T-cell (primary cell): ENCODE measurements at places on chromosomes 2 and 18.

DNA sequence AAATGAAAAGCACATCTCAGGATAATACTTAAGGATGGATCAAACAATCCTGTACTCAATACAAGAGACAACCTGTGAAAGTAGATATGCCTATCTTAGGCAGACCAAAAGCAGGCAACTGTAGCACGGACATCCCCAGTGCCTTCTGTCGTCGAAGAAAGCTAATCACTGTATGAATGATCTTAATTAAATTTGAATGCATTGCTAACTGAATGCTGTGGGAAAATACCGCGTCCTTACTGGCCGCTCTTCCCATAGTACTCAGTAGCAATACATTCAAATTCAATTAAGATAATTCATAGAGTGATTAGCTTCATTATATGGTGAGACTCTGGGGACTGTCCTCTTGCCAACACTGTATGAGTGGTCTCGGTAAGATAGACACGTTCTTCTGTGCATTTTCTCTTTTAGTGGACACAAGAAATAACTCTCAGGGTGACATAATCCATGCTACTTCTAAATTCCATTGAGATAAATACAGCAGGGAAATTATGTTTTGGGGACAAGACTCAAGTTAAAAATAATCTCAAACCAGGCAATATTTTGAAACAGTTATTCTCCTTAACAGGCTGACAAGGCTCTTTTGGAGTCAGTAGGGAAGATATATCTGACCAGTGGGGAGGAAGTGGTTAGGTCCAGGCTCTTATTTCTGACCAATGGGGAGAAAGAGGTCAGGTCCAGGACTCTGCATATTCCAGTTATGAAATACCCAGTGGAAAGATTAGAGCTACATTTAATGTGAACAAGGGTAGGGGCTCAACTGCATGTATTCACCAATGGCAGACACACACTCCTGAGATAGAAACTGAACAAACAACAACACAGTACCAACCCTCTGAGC lies 97.3 kb downstream of the DOCK10 start:
- peak overlapping the region; percentile 83 for H3K4me3 ChIP-seq
- H3K27ac ChIP-seq, result peak overlapping the region; percentile 86
- DNase-seq, result no peak
- H3K4me1 ChIP-seq, result peaks cover 62% of the 10 kb centered on the region
- H3K27me3 ChIP-seq, result no peaks in the 10 kb centered on the region
- H3K36me3 ChIP-seq, result no peaks in the 10 kb centered on the region

DNA sequence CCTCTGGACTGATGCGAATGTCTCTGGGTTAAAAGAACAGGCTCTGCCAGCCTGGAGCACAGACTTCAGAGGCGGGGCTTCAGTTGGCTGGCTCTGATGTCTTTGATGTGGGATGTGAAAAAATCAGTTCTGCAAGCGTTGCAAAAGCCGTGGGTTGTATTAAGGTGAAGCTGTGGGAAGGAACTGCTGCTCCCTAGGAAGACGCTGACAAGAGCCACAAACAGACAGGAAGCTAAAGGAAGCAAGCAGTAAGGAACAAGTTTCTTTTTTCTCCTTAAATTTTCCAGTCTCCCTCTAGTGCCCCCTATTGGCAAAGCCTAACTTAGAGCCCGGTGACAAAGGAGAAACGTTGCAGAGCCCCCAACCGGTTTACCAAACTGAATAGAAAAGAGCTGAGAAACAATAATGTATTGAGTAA lies 239.0 kb downstream of the CCDC178 start:
- H3K27ac ChIP-seq, result no peak overlapping the region
- H3K4me3 ChIP-seq, result no peak overlapping the region
- no peaks in the 10 kb centered on the region for H3K27me3 ChIP-seq
- H3K36me3 ChIP-seq, result no peaks in the 10 kb centered on the region

- H3K4me1 ChIP-seq, result no peaks in the 10 kb centered on the region
- no peaks in the 10 kb centered on the region for H3K27me3 ChIP-seq
- no peak overlapping the region for H3K4me3 ChIP-seq
- no peaks in the 10 kb centered on the region for H3K36me3 ChIP-seq
- no peak overlapping the region for H3K27ac ChIP-seq
Measured at GRCh38 chr2:229133155-229133772, 137.8 kb downstream of the PID1 start.

DNA sequence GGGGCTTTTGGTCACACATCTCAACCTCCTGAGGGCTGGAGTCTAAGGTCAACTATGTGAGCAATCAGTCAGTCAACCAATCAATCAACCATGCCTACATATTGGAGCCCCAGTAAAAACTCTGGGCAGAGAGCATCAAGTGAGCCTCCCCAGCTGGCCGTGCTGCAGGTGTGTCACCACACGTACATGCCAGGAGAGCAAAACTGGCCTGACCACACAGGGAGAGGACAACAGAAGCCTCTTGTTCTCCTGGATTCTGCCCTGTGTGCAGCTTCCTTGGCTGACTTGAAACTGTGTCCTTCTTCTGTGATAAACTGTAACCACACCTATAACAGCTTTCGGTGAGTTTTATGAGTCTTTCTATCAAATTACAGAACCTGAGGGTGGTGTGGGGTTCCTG lies 25.9 kb downstream of the GPR35 start:
- H3K27me3 ChIP-seq, result peaks cover 43% of the 10 kb centered on the region
- DNase-seq, result no peak
- no peaks in the 10 kb centered on the region for H3K4me1 ChIP-seq
- H3K4me3 ChIP-seq, result no peak overlapping the region

- H3K27ac ChIP-seq, result no peak overlapping the region
- H3K4me3 ChIP-seq, result no peak overlapping the region
- H3K27me3 ChIP-seq, result no peaks in the 10 kb centered on the region
- no peak for DNase-seq
- no peaks in the 10 kb centered on the region for H3K4me1 ChIP-seq
Measured at GRCh38 chr18:32548688-32549087, 78.0 kb upstream of the GAREM1 start.

DNA sequence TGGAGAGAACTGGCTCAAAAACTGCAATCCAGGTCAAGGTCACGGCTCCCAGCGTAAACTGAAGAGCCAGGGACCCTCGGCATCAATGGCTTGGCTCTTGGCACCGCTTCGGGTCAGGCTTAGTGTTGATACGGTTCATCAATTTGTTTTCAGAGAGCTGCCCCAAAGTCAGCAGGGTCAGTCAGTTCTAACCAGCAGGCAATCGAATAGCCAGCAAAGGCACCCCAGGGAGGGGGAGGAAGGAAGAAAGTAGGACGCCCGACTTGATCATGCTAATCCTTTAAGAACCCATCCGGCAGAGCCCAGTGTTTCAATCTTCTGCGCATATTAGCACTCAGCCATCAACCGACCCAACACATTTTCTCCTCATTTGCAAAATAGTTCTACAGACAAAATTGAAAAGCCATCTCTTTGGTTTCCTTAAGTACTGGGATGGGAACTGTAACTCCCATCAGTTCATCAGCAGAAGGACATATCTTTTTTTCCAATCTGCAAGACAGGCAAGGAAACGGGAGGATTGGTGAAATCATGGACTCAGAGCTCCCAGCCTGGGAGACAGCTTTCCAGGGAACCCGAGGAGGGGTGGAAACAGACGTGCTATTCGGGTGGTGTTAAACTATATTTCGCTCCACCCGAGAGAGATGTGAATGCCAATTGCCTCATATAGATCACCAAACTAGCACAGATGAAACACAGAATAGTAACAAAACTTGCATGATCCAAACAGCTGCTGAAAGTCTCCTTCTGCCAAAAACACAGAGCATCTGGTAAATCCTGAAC lies 40.7 kb upstream of the CABLES1 start:
- no peak overlapping the region for H3K4me3 ChIP-seq
- peaks cover 2% of the 10 kb centered on the region for H3K4me1 ChIP-seq
- no peaks in the 10 kb centered on the region for H3K27me3 ChIP-seq
- no peaks in the 10 kb centered on the region for H3K36me3 ChIP-seq
- no peak for DNase-seq
- H3K27ac ChIP-seq, result no peak overlapping the region

DNA sequence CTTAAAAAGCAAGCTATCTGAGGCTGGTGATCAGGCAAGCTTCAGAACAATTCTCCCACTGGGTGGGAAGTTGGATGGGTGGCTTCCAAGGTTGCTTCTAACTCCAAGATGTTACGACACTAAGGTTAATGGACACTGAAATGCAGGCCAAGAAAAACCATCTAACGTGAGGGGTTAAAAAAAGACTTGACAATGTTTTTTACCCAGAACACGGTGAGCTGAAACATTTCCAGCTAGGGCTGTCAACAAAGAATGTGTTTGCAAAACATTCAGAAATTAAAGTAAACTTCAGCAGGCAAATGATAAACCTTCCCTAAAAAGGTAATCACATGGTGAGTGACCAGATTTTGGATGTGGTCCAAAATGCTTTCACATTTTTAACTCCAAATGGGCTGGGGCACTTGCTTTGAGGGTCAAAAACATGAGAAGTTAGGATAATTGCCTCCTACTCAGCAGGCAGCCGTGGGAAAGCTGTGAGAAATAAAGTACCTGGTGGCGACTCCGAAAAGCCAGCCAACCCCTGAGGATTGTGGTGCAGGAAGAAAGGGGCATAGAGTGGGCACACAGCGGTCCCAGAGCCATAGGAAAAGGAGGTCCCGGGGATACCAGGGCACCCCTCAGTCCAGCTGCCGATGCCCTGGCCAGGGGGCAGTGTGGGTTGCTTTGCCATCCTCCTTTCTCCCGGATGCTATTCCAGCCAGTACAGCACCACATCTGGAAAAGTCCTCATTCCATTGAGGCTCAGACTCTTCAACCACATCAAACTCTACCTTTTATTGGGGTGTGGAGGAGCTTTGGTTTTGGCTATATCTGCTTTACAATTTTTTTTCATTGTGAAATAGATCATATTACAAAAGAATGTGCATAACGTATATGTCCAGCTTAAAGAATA lies 90.0 kb upstream of the ATL2 start:
- H3K36me3 ChIP-seq, result no peaks in the 10 kb centered on the region
- H3K27ac ChIP-seq, result no peak overlapping the region
- no peaks in the 10 kb centered on the region for H3K4me1 ChIP-seq
- peaks cover 2% of the 10 kb centered on the region for H3K27me3 ChIP-seq
- DNase-seq, result no peak

GRCh38 chr2:178858896-178859625 lies 51.8 kb upstream of the TTN start:
- no peaks in the 10 kb centered on the region for H3K27me3 ChIP-seq
- no peaks in the 10 kb centered on the region for H3K4me1 ChIP-seq
- no peaks in the 10 kb centered on the region for H3K36me3 ChIP-seq
- no peak for DNase-seq
